ENCODE measurements at places on chromosomes 1 and 21. TPM values are rescaled to one million over a fixed set of nuclear protein-coding genes. Genes with fewer than 3 reads are reported as not detected.

The PRAMEF5 gene
- total RNA-seq: not detected

DNA sequence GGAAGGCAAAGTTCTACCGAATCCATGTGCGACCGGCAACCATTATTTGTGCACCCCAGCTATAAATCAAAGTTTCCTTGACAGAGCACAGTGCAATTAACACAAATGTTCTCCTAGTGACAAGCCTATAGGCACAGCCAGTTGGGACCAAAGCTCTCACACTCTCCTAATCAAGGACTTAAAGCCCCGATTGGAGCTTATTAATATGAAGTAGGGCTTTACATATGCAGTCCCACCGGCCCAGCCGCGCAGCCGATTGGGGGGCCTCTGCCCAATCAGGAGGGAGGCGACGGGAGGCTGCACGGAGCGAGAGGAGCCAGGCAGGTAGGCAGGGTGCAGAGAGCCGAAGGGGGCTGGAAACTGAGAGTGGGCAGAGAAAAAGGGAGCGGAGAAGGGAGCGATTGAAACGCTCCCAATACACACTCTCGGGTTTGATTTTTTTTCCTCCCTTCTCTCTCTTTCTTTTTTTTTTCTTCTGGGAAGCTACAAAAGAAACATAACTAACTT is at the start of gene ESRRG:
ESRRG (minus strand) TSS at position 156 of the 507 bp plus-strand sequence; CDS start at position 26, 130 bp downstream.
- H3K27me3 ChIP-seq: no peaks in the 10 kb centered on the region
- H3K4me1 ChIP-seq: peaks cover 6% of the 10 kb centered on the region
- H3K4me3 ChIP-seq: peak within 1 kb of the TSS; percentile 65
- DNase-seq: no peak
- H3K27ac ChIP-seq: peak within 1 kb of the TSS; percentile 66
- H3K36me3 ChIP-seq: no peaks in the 10 kb centered on the region

- H3K27me3 ChIP-seq: no peaks in the 10 kb centered on the region
- H3K36me3 ChIP-seq: peaks cover 10% of the 10 kb centered on the region
- peaks cover 86% of the 10 kb centered on the region for H3K4me1 ChIP-seq
- no peak overlapping the region for H3K4me3 ChIP-seq
- no peak for DNase-seq
Measured at GRCh38 chr1:164598719-164599118, 39.7 kb downstream of the PBX1 start.

The PLA2G2C gene
- total RNA-seq: not detected

DNA sequence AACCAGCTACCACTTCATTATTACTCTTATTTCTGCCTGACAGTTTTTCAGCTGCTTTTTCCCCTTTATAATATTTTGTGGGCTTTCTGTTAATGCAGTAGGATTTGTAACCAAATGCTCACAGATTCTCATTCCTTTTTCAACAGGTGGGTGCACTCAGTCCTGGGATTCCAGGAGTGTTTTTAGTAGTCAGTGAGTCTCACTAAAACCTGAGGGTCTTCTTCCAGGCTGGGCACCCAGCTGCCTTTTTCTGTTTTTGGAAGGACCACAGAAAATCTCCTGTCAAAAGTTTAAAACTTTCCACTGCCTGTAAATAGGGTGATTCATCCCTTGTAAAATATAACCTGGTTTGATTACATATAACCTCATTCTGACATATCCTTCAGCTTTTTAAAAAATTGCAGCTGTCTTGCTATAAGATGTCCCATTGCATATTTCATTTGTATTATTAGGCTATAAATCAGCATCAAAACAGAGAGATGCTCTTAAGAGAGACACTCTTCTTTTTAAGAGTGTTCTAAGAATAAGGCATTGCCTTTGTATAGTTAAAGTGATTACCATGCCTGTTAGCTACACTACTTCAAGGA is 16.8 kb upstream of the CEP350 start:
- no peaks in the 10 kb centered on the region for H3K36me3 ChIP-seq
- DNase-seq: no peak
- H3K4me1 ChIP-seq: no peaks in the 10 kb centered on the region
- H3K27ac ChIP-seq: no peak overlapping the region
- H3K27me3 ChIP-seq: no peaks in the 10 kb centered on the region

All from esophagus muscularis mucosa (tissue), 4 donors.